ENCODE measurements at places on chromosomes 5 and 9.

DNA sequence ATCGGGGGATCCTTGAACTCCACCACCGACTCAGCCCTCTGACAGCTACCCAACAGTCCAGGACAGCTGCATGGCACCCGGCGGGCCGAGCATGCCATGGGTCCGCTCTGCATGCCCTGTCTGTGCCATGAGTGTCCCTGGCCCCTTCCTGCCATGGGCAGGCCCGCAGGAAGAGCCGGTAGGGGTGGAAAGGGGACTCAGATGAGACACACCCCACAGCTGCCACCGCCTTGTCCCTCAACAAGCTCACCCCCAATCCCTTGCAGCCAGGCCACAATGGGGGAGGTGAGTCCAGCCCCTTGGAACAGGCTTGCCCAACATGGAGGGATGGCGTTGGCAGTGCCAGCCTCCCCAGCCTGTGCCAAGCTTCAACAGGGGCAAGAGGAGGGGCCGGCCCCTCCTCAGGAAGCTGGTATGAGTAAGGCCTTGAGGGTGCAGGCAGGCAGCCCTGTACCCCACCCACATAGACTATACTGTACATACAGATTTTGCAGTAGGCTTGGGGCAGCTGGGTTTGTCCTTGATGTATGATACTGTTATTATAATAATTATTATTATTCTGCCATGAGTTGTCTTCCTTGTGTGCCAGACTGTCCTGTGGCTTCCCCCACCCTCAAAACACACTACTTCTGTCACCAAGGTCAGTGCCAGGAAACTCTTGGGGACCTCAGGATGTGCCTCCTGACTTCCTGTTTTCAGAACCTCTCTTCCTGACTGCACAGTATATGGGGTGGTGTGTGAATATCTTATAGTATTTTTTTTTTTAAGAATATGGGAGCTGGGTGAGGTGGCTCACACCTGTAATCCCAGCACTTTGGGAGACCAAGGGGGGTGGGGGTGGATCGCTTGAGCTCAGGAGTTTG lies 12.0 kb upstream of the SLC34A1 start:
- DNase-seq, result no peak

- DNase-seq, result no peak
Measured at GRCh38 chr5:98106116-98107031, 667.1 kb upstream of the RGMB start.

DNA sequence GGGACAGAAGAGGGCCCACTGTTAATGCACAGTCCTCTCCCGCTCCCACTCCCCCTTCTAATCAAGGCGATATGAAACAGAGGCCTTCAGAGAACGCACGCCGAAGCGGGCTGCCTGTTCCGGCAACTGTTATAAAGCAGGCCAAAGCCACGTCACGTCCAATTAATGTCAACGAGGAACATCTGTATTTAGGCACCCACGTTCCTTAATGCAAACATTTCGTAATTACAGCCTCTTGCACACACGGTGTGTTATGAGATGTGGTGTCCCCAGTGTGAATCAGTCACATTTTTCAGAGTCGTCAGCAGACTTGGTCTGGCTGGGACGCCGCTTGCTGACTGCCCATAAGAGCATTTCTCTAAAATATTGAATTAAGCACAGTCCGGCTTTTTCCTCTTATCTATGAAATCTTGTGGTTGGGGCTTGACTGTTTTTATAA lies 339.0 kb downstream of the NSG2 start:
- DNase-seq, result no peak

GRCh38 chr9:109919736-109920408 lies 139.9 kb downstream of the PALM2AKAP2 start:
- no peak for DNase-seq

GRCh38 chr9:81268048-81268447 lies 421.3 kb downstream of the TLE1 start:
- no peak for DNase-seq

- no peak for DNase-seq
Measured at GRCh38 chr9:86983249-86983619, 35.9 kb upstream of the GAS1 start.

DNA sequence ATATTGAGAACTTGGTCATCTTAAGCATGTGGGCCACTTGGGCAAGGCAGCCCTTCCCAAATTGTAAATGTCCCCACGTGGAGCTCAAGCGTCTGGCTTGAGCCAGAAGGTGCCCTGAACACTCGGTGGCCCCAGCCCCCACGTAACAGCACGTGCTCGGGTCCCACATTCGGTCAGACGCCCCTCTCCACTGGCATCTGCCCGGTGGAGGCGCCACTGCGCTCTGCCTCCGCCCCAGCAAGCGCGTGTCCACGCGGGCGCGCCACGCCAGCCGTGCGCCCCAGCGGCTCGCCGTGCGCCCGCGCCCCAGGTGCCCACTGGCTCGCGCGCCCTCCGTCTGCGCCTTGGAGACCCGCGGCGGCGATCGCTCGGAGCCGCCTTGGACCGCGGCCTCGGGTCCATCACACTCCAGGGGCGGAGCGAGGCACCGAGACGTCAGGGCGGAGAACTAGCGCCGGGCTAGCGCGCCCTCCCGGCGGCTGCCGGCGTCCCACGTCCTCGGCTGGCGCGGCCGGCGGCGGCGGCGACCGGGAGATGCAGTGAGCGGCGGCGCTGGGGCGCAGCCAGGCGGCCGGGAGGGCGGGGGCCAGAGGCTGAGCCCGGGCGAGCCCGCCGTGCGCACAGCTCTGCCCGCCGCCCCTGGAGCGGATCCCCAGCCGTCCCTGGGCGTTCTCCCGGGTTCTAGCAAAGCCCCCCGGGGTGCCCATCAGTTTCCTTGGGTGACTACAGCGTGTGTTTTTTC lies at the start of gene PALM2AKAP2:
PALM2AKAP2 (plus strand) TSS at position 488 of the 742 bp plus-strand sequence. CDS start 291 bp downstream, outside the sequence.
- no peak for DNase-seq

- DNase-seq, result no peak
Measured at GRCh38 chr9:134291961-134292871, 34.0 kb upstream of the RXRA start.

DNA sequence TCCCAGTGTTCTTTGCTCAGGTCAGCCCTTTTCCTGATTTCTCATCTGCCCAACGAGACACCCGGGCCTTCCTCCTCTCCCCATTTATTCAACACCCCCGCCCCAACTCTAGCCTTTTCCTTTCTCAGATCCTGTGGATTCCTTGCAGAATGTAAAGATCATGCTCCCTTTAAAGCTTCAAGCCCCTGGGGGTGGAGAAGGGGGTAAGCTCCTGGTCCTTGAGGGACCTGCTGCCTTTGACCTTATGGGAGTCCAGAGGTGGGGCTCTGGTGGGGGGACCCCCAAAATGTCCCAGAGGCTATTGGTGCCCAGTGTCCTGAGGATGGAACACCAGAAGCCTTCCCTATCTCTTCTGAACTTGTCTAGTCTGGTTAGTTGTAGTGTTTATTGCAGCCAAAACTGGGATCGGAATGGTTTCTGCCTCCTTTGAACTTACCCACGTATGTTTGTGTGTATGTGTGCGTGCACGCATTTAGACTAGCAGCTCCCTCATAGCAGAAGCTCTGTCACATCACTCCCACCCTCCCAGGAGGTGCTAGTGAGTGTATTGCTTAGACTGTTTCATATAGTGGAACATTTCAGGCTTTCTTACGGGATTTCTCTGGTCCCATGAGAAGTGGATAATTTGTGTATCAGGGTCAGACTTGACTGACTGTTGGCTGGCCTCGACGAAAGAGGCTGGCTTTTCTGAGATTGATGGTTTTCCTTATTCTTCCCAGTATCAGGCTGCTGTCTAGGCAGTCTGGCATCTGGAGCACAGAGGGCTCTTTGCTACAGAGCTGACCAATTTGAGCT lies 1.1 kb downstream of the GALNT10 start:
- no peak for DNase-seq

DNA sequence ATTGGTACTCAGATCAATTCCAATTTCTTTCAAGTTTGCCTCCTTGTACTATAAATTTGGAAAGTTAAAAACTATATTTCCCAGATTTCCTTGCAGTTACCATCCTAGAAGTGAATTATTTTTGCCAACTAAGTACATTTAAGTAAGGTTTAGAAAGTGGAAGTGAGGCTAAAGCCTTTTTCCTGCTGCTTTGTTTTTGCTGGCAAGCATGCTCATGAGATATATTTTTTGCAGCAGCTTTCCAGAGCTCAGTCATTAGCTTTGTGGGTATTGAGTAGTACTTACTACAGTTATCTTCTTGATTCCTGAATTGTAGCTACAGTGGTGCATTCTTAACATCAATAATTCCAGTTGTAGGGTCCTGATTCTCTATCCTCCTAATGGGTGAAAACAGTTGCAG lies 3.5 kb upstream of the BTF3 start:
- DNase-seq, result no peak

DNA sequence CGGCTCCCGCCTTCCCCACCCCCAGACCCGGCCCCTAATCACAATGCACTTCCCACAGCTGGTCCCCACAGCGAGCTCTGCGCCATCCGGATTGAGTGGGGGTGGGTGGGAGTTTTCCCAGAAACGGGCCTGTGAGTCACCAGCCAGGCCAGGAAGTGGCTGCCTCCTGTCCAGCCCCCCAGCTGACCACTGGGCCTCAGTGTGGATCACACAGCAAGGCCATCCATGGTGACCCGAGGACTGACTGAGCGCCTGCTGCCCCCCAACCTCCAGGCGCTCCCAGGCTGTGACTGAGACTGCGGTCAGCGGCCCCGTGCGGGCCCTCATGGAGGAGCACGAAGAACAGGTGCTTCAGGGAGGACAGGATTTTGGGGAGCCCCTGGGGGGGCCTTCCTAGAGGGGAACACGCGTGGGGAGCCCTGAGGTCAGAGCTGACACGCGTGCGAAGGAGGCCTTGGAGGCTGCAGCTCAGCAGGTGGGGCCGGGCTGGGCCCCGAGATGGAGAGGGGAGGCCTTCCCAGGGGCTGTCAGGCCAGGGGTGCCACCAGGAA lies 48.3 kb upstream of the EGFL7 start:
- no peak for DNase-seq

- no peak for DNase-seq
Measured at GRCh38 chr9:136722969-136723356, 10.6 kb downstream of the DIPK1B start.

DNA sequence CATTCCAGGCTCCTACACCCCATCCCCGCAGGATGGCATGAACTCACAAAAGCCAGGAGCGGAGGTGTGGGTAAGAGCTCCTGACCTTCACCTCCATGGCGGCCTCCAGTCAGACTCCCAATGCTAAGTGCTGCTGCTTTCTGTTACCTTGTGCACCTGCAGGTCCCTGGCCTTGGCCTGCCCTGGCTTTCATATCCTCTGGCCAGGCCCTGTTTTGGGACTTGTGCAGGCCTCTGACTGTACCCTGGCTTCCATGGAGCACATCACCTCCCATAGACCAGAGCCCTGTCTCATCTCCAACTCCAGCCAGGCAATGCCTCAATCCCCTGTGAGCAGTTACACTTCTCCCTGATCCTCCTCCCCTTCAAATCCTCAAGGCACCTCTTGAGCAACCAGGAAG lies 124.5 kb downstream of the MED10 start:
- DNase-seq, result no peak

GRCh38 chr9:114176624-114177291 lies 21.4 kb downstream of the COL27A1 start:
- no peak for DNase-seq

GRCh38 chr5:121430538-121430937 lies 421.1 kb upstream of the FTMT start:
- DNase-seq, result no peak

DNA sequence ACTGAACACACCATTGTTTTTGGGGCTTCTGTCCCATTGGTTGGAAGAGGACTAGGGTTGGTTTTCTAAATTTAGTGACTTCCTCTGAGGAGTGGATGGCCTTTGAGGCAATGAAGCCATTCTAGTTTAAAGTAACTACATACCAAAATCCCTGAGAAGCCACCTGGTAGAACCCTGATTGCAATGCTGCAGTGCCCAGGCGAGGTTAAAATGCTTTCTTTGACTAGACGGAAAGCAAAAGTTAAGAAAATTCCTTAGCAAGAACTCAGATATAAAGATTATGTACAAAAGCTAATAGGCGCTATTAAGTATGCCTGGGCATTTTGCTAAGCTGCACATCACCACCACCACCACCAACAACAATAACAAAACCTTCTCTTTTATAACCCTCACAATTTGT lies 20.6 kb downstream of the GLRX start:
- no peak for DNase-seq

DNA sequence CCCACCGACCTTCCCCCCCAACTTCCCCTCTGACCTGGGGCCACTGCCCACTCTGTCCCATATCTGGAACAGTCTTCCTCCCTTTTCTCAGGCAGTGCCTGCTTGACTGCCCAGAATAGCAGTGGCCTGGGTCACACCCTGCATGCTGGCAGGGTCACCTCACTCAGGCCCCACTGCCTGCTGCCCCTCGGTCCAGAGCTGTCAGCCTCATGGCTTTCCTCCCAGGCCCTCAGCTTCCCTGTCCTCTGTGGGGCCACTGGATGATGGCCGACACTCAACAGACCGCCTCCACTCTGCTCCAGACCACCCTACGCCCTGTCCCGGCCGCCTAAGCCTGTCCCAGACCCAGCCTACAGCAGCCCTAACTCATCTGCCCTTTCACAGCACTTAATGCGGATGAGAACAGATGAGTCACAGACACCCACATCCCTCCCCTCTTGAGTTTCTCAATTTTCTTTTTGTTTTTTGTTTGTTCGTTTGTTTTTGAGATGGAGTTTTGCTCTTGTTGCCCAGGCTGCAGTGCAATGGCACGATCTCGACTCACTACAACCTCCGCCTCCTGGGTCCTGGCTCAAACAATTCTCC lies 5.9 kb downstream of the PNPLA7 start:
- DNase-seq, result no peak

DNA sequence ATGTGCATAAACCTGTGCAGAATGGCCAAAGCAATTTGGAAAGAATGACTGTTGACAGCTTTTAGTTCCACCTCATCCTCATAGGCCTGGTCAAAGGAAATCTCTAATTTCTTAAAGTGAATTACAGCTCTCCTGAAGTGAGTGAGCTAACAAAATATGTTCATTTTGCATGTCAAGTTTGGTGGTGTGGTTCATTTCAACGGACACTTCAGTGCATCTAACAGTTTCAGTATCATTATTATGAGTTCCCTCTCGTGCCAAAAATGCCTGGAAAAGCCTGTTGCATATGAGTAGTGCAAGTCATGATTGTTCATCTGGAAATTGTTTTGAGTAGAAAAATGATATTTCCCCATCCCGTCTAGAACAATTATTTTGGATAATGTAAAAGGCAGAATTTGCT lies 53.2 kb upstream of the HMHB1 start:
- no peak for DNase-seq

- DNase-seq, result no peak
Measured at GRCh38 chr5:145117285-145117684, 717.9 kb downstream of the PRELID2 start.

DNA sequence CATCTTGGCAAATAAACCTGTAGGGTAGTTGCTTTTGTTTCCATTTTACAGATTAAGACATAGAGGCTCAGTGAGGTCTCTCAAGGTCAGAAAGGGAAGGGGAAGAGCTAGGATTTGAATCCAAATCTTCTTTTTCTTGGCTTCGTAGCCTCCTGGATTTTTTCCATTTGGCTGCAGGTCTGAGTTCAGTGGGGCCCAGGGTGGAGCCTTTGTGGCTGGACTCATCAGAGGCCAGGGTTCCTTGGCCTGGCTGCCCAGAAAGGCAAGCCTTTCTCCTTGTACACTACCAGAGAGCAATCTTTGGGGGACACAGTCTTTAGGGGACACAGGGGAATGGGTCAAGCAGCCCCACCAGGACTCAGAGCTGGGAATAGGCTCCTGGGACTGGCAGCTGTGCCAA lies 10.5 kb upstream of the TRAF1 start:
- no peak for DNase-seq

Data from activated CD8-positive, alpha-beta memory T cell treated with anti-CD3 and anti-CD28 coated beads for 1 hour (primary cell).